ENCODE measurements at places on chromosomes 6 and 20. TPM values are rescaled to one million over a fixed set of nuclear protein-coding genes. Genes with fewer than 3 reads are reported as not detected.
A peak's percentile ranks its signal among the peaks of the same experiment; 100 is the strongest.

Gene ADTRP
- 42.5 TPM for total RNA-seq

Gene TEAD3
- total RNA-seq: 17.0 TPM

Gene C20orf141
- total RNA-seq: not detected

Gene IPCEF1
- 7.9 TPM for total RNA-seq

DNA sequence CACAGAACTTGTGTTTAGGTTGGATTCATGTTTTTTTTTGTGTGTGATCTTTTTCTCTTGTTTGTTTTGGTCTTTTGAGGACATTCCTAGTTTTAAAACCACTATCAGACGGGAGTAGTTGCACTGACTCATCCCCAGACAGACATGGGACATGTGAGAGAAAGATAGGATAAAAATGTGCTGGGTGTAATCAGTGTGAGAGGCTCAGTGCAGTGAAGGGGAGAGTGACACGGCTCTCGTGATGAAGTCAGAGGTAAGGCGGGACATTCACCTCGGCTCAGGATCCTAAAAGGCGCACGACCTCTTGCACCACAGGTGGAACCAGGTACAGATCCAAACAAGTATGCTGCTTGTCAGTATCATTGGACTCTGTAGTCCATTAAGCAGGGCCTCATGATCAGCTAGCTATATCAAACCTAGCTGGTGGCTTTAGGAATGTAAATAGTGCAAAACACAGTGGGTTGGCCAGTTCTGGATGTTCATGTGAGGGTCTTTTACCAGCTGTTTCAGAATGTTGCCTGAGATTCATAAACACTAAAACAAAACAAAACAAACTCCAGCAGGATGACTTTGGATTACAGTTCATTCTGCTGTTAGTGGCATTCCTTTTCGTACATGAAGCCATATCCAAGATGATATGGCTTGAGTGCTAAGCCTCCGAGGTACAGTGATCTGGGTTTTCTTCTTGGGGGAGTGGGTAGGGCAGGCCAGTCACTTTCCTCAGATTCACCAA, 18.0 kb downstream of the FOXO3 start:
- H3K27me3 ChIP-seq: no peaks in the 10 kb centered on the region
- H3K27ac ChIP-seq: peak overlapping the region; percentile 50
- no peak for DNase-seq
- no peaks in the 10 kb centered on the region for H3K36me3 ChIP-seq

DNA sequence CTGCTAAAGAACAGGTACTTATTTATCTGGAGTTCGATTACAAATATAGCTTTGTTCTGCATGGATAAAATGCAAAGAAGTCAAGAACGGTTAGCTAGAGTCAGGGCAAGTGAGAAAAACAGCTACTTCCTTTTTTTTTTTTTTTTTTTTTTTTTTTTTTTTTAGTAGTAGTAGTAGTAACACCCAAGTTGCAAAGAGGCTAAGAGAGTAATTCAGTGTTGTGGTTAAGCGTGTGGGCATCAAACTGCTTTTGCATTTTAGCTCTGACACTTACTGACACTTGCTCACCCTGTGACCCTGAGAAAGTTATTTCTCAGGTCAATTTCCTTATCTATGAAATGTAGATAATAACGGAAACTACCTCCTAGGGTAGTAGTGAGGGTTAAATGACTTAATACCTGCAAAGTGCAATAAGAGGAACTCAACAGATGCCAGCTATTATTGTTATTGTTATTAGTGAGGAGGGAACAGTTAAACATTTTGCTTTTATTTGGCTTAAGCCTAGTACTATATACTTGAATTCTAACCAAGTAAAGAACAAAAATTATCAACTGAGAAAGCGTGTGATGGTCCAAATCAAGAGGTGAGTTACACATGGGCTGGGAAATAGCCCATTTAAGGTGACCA, 86.7 kb upstream of the BACH2 start:
- H3K4me3 ChIP-seq: no peak overlapping the region
- H3K36me3 ChIP-seq: no peaks in the 10 kb centered on the region
- H3K27ac ChIP-seq: no peak overlapping the region
- no peak for DNase-seq

GRCh38 chr20:38354227-38354626, 7.9 kb downstream of the LBP start:
- H3K36me3 ChIP-seq: no peaks in the 10 kb centered on the region
- no peaks in the 10 kb centered on the region for H3K27me3 ChIP-seq
- H3K4me1 ChIP-seq: no peaks in the 10 kb centered on the region

DNA sequence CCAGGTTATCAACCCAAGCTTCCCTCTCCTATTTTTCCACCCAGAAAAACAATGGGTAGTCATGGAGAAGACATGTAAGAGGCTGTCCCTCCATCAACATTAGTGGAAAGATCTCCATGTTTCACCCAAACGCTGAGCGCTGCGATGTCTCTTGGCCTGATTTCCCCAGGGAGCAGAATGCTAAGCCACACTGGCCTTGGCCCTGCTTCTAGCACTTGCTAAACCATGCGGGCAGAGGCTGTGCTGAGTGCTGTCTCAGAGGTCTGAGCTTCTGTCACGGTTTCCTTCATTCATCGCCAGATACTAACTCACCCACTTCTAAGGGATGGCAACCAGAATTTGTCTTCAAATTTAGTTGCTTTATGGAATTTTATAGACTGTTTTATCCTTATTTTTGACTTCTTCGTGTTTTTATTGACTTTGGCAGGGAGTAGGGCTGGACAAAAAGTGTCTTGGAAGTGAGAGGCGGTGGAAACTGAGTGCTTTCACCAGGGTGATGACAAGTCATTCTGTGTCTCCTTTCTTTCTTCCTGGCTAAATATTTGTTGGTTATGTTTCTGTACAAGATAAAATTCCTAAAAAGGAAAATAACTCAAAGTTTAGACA, 181.4 kb upstream of the UST start:
- no peak overlapping the region for H3K27ac ChIP-seq
- H3K36me3 ChIP-seq: no peaks in the 10 kb centered on the region
- H3K4me1 ChIP-seq: peaks cover 15% of the 10 kb centered on the region
- H3K4me3 ChIP-seq: no peak overlapping the region

- H3K27me3 ChIP-seq: no peaks in the 10 kb centered on the region
- H3K4me3 ChIP-seq: no peak overlapping the region
- no peak overlapping the region for H3K27ac ChIP-seq
- DNase-seq: peak; percentile 63
- H3K4me1 ChIP-seq: peaks cover 52% of the 10 kb centered on the region
Measured at GRCh38 chr6:158660333-158660754, 10.5 kb downstream of the SYTL3 start.

GRCh38 chr20:1722513-1723050, 65.0 kb upstream of the SIRPG start:
- no peak for DNase-seq
- H3K27me3 ChIP-seq: peaks cover 7% of the 10 kb centered on the region
- no peak overlapping the region for H3K27ac ChIP-seq

- no peaks in the 10 kb centered on the region for H3K36me3 ChIP-seq
- H3K27me3 ChIP-seq: no peaks in the 10 kb centered on the region
- H3K4me3 ChIP-seq: no peak overlapping the region
- no peak overlapping the region for H3K27ac ChIP-seq
Measured at GRCh38 chr6:14987490-14987889, 258.4 kb upstream of the JARID2 start.

DNA sequence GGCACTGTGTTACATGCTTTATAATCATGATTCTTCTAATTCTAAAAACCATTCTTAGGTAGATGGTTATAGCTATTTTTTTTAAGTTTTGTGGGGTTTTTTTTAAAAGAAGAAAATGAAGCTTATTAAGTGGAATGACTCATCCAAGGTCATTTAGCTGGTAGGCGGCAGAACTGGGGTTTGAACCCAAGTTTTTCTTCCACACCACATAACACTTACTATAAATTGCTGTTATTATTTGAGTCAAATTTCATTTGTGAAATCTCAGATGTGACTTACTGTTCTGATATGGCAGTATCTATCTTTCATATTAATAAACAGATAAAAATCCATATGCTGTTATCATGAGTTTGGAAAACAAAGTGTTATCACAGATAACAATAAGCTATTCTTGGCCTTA, 10.4 kb upstream of the COL10A1 start:
- no peak overlapping the region for H3K27ac ChIP-seq
- no peaks in the 10 kb centered on the region for H3K27me3 ChIP-seq
- H3K4me1 ChIP-seq: no peaks in the 10 kb centered on the region
- DNase-seq: no peak
- no peak overlapping the region for H3K4me3 ChIP-seq

DNA sequence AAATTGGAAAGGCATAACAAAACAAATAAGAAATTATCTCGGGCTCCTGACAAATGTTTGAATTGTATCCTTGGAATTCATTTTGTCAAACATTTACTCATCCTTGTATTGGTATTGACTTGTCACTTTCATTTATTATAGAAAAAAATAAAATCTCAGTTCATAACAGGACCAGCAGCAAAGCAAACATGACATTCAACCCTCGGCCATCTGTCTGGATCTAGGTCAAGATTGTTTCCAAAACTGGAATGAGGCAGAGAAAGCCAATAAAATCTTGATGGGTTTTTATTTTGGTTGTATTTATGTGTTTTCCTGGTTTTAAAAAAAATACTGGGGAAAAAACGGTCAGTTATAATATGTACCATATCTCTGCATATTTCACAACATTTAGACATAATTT, 42.9 kb upstream of the FABP7 start:
- H3K4me1 ChIP-seq: no peaks in the 10 kb centered on the region
- H3K27ac ChIP-seq: no peak overlapping the region

DNA sequence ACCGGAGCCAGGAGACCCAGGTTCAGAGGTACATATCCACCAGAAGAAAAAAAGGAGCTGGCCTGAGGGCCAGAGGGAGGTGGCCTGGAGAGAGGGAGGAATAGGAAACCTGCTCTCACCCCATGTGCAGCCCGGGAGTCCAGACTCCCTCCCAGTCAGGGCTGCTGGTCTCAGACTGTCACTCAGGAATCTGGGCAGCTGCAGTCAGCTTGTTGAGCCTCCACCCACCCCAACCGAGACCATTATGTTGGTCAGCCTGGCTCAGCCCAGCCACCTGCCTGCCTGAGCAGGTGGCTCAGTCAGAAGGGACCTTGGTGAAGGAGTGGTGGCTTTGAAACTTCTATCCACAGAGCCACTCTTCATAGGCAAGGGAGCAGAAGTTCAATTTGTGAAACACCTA, 53.3 kb upstream of the EPB41L1 start:
- no peak overlapping the region for H3K4me3 ChIP-seq
- H3K36me3 ChIP-seq: no peaks in the 10 kb centered on the region
- no peaks in the 10 kb centered on the region for H3K27me3 ChIP-seq

DNA sequence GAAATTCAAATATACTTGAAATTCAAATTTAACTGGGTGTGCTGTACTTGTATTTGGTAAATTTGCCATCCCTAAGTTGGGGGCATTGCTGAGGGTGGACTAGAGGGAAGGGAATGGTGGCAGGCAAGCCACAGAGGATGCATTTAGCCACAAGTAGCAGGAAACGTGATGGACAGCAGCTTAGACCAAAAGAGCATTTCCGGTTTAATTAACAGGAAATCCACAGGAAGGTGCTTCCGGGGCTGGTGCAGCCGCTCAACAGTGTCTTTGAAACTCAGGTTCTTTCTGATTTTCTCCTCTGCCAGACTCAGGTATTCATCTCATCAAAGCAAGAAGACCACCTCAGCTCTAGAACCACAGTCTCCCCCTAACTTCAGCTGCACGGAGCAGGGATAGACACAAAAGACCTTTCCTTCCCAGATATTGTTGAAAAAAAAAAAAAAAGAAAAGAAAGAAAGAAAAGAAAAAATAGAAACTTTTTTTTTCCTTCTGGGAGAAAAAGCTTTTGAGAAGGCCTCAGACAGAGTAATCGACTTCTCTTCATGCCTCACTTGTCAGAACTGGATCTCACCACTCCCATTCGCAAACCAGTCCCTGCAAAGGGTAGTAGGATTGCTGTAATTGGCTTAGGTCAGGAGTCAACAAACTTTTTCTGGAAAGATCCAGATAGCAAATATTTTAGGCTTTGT, 8.0 kb upstream of the BCAS1 start:
- no peak for DNase-seq
- no peaks in the 10 kb centered on the region for H3K36me3 ChIP-seq
- H3K27me3 ChIP-seq: no peaks in the 10 kb centered on the region

DNA sequence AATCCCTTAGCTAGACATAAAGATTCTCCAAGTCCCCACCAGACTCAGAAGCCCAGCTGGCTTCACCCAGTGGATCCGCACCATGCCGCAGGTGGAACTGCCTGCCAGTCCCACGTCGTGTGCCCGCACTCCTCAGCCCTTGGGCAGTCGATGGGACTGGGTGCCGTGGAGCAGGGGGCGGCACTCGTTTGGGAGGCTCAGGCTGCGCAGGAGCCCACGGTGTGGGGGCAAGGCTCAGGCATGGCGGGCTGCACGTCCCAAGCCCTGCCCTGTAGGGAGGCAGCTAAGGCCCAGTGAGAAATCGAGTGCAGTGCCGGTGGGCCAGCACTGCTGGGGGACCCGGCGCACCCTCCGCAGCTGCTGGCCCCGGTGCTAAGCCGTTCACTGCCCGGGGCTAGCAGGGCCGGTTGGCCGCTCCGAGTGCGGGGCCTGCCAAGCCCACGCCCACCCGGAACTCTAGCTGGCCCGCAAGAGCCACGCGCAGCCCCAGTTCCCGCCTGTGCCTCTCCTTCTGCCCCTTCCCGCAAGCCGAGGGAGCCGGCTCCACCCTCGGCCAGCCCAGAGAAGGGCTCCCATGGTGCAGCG, 95.9 kb upstream of the DTNBP1 start:
- H3K27me3 ChIP-seq: no peaks in the 10 kb centered on the region
- no peak for DNase-seq
- no peak overlapping the region for H3K27ac ChIP-seq
- peaks cover 6% of the 10 kb centered on the region for H3K4me1 ChIP-seq
- no peak overlapping the region for H3K4me3 ChIP-seq

DNA sequence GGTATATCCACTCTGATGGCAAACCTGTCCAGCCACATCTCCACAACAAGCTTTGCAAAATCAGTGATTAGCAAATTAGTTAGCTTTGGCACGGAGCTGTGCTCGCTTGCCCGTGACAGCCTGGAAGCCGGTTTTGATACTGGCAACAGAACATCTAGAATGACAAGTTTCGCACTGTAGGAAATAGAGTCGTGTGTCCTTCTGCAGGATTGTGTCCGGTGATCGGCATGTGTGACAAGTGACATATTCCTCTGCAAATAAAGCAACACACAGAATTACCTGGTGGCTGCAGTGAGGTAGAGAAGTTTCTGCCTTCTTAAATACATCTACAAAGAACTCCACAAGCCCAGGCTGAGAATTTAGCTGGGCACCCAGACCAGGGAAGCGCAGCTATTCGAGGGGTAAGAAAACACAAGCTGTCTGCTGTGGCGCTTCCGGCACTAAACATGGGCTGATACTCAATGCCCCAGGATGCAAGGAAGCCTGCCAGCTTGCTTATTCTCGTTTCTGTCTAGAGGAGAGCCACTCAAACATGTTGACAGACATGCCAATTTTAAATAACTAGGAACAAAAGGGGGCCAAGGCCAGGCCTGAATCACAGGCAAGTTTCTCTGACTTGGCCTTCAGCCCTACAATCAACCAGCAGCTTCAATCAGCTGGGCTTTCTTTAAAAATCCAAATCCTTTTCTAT, 22.2 kb downstream of the EIF2S2 start:
- no peak overlapping the region for H3K4me3 ChIP-seq
- H3K4me1 ChIP-seq: peaks cover 14% of the 10 kb centered on the region
- H3K27me3 ChIP-seq: no peaks in the 10 kb centered on the region
- peaks cover 99% of the 10 kb centered on the region for H3K36me3 ChIP-seq

- DNase-seq: no peak
- no peaks in the 10 kb centered on the region for H3K27me3 ChIP-seq
- H3K27ac ChIP-seq: no peak overlapping the region
- no peaks in the 10 kb centered on the region for H3K4me1 ChIP-seq
Measured at GRCh38 chr6:119934816-119935215, 585.3 kb upstream of the MAN1A1 start.

All from lower lobe of right lung (tissue), 2 donors.